Stimulated activated CD8-positive, alpha-beta memory T cell treated with anti-CD3 and anti-CD28 coated beads, Interleukin-12 subunit alpha, Interleukin-12 subunit beta, amount 100 ng/mL, for 1 hour (primary cell): ENCODE measurements at places on chromosomes 16 and 17.

DNA sequence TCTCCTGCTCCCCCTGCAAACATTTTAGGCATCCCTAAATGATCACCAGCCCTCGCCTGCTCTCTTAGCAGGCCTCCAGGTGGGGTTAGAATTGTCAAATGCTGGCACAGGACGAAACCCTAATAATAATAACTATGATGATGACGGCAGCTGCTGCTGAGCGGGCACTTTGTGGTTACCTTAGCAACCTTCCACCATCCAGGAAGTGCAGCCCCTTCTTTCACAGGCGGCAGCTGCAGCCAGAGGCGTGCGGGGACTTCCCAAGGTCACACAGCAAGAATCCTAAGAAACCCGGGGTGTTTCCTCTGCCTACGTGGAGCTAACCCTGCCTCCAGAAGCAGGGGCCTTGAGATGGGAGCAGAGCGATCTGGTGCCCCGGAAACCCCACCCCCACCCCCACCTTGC lies 22.4 kb upstream of the EIF1 start:
- no peak for DNase-seq

DNA sequence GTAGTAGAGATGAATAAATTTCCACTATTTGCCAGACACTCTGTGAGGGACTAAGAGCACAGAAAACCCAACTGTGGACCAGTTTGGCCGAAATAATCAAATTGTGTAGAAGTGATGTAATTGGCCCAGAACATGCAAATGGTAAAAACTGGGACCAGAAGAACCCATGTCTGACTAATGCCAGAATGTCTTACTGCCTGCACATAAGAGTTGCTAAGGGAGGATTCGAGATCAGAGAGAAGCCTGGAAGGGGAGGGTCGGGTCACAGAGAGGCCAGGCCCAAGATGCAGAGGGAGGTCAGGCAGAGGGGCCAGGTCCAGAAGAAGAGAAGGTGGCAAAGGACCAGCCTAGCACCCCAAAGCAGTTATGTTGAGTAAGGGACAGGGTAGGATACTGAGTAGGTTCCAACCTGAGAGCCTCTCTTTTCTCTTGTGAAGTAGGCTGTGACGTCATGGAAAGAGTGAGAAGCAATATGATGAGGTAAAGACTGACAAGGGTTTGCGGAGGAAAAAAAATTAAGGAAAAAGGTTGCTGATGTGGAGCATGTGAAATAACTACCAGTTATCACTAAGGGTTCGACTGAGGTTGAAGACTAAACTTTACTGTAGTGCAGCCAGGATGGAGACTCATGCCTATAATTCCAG lies 53.2 kb downstream of the SKAP1 start:
- DNase-seq, result no peak

- no peak for DNase-seq
Observed at GRCh38 chr17:40366861-40367518, 2.5 kb upstream of the GJD3 start.

DNA sequence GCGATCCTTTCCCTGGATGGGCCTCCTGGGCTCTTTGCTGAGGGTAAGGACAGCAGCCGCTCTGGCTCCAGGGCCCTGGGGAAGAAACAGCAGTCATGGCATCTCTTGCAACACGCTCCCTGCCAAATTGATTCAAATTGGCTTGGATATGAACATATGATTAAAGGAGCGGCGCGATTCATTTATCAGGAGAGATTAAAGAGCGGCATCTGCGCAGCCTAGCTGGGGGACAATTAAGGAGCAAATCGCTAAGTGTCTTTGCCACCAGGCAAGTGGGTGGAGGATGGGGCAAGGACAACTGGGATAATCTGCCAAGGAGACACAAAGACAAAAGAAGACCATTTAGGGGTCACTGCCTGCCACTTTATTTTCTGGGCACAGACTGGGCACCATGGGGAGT lies 27.8 kb downstream of the PIPOX start:
- no peak for DNase-seq

DNA sequence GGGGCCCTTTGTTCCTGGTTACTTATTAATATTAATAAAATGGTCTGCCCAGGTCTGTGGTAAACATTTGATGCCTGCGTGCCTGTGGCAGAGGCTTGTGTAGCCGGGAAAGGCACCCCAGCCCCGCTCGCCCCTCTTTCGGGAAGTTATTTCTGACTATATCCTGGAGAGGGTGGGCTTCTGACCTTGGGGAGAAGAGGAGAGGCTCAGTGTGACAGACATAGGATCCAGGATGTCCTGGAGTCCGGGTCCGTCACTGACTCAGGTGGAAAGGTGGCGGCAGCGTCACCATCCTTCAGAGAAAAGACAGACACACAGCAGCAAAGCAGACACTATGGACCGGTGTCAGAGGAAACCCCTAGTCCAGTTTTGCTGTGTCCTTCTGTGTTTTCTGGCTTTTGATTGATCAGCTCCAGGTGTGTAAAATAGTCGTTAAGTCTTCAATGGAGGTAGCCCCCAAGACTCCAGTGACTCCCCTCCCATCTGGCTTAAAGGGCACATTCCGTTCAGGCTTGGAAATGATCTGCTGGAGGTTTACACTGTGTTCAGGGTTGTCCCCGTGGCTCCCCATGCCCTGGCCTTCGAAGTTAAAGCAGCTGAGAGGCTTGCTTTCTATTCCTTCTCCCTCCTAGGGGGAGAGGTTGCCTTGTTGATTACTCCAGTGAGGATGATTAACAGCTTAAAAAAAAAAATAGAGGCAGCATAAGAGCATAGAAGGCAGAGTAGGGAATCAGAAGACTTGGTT lies 81.6 kb downstream of the CCDC182 start:
- no peak for DNase-seq

DNA sequence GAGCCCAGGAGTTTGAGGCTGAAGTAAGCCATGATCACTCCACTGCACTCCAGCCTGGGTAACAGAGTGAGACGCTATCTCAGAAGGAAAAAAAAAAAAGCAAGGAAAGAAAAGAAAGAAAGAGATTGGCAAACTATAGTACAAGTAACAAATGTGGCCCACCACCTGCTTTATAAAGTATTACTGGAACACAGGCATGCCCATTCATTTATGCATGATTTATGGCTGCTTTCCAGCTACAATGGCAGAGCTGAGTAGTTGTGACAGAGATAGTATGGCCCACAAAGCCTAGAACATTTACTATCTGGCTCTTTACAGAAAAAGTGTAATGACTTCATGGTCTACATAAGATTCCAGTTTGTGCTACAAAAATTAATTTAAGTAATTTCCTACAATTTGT lies 23.6 kb downstream of the C16orf87 start:
- DNase-seq, result no peak

DNA sequence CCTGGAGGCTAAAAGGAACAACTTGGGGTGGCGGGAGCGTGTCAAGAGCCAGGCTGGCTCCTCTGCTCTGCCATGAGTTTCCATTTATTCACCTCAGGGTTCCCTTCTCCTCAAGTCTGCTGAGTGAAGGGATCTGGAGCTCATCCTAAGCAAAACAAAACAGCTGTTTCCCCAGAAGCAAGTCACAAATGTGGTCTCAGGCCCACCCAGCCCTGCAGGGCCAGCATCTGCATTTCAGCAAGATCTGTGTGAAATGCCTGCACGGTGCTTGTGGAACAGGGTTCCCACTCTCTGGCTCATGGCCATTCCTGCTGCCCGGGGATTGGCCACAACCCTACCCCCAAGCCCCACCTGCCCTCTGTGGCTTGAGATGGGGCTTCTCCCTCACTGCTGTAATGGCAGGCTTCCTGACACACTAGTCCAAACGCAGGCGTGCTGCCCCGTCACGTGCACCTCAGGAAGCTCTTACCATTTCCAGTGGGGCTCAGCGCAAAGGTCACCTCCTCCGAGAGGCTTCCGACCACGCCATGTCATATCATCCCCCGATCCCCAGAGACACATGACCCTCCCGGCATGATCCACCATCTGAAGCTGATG lies 2.3 kb downstream of the SLC38A8 start:
- DNase-seq, result no peak

- no peak for DNase-seq
Observed at GRCh38 chr17:2689411-2690164, 22.0 kb downstream of the CLUH start.

DNA sequence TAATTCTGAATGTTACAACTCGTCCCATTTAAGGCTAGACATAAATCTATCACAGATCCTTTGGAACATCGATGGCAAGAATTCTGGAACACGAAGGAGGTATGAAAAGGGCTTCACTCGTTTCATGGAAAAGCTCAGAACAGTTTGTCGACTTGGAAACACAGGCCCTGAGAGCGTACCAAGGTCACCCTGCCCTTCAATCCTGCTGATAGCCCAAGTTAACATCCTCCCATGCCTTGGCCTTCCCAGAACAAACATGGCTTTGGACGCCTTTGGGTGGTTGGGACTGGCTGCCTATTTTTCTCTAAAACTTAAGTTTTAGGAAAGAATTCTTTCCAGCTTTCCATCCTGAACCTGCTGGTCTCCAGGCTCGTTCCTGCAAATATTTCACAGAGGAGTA lies 396.1 kb downstream of the MAF start:
- DNase-seq, result no peak

GRCh38 chr17:57714665-57715180 lies 30.4 kb downstream of the CCDC182 start:
- no peak for DNase-seq

- no peak for DNase-seq
Observed at GRCh38 chr17:72191921-72192799, 71.3 kb downstream of the SOX9 start.

- DNase-seq, result no peak
Observed at GRCh38 chr16:67804853-67805542, 1.4 kb downstream of the RANBP10 start.

GRCh38 chr16:83856792-83857191 lies 42.1 kb upstream of the MLYCD start:
- DNase-seq, result no peak

- DNase-seq, result no peak
Observed at GRCh38 chr17:15508466-15508865, 41.0 kb upstream of the CDRT4 start.

GRCh38 chr16:87471278-87472141 lies 21.3 kb downstream of the ZCCHC14 start:
- DNase-seq, result no peak

GRCh38 chr16:29719063-29719462 lies 26.7 kb downstream of the C16orf54 start:
- no peak for DNase-seq

DNA sequence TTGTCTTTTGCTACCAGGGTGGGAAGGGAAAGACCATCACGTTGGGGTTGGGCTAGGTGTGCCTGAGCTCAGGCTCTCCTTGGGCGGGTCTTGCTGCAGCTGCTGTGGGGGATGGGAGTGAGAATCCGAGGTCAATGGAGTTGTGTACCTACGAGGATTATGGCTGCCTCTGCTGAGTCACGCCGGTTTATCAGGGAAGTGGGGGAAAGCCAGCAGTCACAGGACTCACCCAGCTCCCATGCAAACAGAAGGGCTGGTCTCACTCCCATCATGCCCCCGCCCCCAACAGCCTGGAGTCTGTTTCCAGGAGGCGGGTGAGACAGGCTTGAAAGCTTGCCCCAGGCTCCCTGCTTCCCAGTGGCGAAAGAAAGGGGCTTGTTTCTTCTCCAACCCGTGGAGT lies 1259.0 kb upstream of the GOT2 start:
- DNase-seq, result no peak

- DNase-seq, result no peak
Observed at GRCh38 chr16:55513616-55514015, 4.7 kb downstream of the LPCAT2 start.

DNA sequence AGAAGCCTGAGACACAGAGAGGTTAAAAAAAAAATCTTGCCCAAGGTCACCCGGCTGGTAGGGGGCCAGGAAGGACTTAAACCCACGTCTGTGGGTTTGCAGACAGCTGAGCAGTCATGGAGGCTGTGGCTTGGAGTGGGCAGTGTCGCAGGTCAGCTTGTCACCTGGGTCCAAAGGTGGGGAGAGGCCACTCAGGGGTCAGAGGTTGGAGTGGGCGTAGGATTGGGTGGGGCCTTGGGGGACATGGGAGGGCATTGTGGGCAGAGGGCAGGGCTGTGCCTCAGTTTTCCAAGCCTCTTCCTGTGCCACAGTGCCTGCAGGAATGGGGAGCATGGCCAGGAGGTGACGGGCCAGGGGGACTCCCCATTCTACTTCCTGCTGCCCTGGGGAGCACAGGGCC lies 2.0 kb upstream of the NDRG4 start:
- DNase-seq, result no peak

- no peak for DNase-seq
Observed at GRCh38 chr16:11583889-11584565, 2.7 kb downstream of the LITAF start.

DNA sequence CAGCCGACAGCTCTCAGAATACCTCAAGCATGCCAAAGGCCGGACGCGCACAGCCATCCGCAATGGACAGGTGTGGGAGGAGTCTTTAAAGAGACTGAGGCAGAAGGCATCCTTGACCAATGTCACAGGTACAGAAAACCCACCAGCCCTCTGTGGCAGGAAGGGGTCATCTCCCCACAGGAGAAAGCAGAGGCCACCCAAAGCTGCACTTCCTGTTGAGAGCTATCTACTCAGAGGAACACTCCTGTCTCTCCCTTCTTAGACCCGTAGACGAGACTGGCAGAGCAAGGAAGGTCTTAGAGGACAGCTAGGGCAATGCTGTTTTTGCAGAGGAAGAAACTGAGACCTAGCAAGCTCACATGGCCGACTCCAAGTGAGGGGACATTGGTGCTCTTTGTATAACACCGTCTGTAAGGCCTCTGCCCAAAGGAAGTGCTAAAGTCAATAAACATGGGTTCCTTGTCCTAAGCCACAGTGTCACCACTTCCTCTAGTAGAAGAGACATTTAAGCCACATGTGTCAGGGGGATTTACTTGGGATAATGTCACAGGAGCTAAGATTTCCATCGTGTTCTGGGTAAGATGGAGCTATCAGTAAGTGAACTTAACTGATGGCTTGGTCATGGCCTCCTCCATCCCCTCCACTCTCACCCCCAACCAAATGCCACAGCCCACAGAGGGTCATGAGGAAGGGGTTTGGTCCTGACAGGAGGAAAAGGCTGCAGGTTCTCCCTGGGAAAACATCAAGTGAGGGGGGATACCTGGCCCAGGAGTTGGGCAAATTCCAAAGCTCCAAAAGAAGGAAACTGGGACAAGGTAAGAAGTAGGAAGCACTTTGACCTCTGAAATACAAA lies 9.4 kb downstream of the LPO start:
- DNase-seq, result no peak

- peak; percentile 47 for DNase-seq
Observed at GRCh38 chr17:79042421-79043190, 18.6 kb downstream of the C1QTNF1 start.

DNA sequence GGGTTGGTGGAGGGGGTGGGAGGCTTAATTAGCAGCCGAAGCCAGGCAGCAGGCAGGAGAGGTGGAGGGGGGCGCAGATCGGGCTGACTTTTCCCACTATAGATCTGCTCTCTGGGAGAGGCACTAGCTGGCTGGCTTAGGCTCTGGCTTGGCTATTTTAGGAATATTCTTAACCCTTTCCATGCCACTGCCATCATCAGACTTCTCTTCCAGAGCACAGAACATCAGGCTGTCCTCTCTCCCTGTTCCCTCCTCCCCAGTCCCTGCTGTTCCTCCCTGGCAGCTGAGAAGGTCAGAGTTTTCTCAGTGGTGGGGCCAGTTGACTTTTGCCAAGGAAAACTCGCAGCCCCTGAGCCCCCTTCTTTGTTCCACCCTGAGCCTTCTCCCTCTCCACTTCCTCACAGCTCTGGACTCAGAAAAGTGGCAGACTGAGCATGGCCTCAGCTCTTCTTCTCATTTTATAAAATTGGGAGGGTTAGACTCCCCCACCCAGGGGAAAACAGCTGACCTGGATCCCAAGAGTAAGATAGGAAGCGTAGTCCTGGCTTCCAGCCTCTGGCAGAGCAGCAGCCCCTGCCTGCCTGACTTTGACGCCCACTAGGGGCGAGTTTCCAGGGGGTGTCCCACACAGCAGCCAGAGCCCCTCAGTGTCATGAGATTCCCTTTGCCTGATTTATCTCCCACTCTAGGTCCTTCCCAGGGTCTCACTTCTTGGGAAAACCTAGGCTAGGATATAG lies 9.9 kb upstream of the C1QL1 start:
- no peak for DNase-seq

GRCh38 chr16:19784183-19784736 lies 66.2 kb downstream of the IQCK start:
- no peak for DNase-seq
